ENCODE measurements at places on chromosomes 1 and 21.

GRCh38 chr1:147236959-147237791 lies 5.3 kb upstream of the CHD1L start:
- DNase-seq: no peak

DNA sequence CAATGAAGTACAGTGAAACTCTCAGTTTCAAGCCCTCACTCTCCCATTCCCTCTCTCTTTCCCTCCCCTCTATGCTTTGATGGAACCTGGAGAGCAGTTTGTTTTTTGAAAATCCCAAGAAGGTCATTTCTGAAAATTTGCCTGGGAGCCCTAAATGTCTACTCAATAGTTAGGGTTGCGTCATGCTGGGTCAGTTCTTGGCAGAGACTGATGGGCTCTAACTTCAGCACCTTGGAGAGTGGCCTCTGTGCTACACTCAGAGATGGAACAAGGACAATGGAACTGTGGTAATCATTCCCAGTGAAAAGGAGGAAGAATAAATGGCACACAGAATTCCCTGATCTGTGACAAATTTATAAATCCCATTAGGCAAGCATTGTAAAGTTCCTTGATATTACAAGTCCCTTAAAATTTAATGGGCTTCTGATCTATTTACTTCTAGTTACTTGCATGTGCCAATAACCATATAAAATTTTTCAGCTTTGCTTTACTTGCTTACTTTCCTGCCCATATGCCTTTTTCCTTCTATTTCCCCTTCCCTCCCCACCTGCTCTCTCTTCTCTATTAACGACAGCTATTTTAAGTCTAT lies 182.9 kb upstream of the KCND3 start:
- peak; percentile 57 for DNase-seq

GRCh38 chr1:147781056-147781471 lies 20.7 kb upstream of the GJA5 start:
- no peak for DNase-seq

DNA sequence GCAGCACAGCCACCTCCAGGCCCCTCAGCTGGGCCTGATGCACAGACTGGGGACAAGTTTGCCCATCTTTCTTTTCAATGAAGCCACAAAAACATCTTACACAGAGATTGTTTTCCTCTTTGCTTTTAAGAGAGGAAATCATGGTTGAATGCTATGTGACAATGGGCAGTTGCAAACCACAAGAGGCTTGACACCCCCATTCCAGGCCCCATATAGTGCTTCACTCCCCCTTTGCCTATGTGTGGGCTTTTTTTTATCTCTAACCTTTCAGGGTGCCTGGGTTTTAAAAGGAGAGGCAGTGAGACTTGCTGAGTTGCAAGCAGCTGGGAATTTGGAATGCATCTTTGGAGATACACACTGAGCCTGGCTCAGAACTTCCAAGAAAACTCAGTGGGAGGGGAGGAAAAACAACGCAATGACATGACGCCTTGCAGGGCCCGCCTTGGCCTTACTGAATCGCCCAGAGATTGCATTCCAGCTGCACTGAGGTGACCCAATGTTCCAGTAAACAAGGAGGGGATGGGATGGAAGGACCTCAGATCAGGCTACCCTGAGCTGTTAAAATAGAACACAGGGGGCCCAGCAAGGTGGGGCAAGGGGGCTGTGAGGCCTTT lies 145.2 kb upstream of the ZNF648 start:
- DNase-seq: no peak

DNA sequence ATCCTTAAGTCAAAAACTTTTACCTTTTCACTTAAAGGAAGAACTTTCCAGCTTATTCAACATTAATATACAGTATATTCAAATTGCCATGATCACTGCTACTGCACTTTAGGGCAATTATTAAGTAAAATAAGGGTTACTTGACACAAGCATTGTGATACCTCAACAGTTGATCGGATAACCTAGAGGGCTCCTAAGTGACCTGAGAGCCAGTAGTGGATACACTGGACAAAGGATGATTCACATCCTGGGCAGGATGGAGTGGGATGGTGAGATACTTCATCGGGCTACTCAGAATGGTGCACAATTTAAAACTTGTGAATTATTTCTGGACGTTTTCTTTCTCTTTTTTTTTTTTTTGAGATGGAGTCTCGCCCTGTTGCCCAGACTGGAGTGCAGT lies 54.5 kb upstream of the PPM1J start:
- no peak for DNase-seq

DNA sequence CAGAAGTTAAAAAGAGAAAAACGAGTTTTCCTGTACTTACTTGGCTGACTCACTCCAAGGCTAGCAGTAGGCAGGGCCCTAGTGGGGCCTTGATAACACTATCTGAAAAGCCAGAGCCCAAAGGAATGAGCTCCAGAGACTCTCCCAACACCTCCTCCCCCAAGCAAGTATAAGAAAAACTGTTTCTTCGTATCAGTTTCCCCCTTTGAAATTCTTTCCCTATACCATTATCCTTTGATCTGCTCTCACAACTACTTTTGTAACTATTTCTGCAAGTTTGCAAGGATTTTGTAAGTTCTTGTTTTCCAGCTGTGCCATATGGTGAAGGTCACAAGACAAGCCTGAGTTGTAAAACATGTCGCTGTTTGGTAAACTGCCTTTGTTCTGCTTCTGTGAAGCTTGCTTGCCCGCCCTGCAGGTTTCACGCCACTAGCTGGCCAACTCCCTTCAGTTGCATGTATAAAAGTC lies 36.5 kb upstream of the KCNJ15 start:
- peak; percentile 60 for DNase-seq

DNA sequence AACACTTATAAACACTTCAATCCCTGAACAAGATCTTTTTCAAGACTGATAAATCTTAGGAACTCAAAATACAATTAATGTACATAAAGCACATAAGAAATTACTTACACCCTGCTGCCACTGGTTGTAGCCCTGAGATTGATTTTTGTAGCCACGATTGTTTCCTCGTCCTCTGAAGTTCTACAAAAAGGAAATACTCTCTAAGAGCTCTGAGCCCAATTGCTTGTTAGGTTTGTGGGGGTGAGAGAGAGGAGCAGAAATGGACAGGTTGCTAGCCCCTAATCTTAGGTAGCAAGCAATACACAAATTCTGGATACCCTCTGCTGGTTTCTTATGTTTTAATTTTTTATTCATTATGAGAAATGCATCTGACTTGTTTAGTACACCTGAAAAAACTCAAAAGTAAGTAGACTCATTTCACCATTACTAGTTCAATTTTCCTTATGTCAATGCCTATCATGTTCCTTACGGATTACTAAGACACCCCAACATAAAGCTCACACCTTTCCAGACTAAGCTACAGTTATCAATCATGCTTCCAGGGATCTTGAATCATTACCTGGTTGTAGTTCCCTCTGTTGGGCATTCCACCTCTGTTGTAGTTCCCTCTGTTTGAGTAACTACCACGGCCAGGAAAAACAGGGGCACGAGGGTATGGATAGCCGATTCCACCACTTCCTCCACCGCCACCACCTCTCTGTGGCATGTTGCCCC lies 9.3 kb downstream of the HNRNPU start:
- no peak for DNase-seq

DNA sequence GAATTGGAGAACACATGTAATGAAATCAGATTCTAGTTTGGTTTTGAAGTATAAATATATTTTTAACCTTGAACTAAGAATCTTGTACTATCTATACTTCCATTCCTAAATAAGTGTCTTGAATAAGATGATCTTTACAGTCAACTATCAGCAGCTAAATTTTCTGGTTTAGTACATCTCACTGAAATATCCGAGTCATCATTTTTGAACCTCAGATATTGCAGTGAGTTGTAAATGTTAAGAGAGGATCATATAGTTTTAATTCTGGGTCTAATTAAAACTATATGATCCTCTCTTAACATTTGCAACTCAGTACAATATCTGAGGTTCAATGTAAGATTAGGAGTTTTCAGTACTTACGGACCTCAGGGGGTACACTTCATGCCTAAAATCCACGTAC lies 768.8 kb upstream of the ADAMTS5 start:
- DNase-seq: no peak

DNA sequence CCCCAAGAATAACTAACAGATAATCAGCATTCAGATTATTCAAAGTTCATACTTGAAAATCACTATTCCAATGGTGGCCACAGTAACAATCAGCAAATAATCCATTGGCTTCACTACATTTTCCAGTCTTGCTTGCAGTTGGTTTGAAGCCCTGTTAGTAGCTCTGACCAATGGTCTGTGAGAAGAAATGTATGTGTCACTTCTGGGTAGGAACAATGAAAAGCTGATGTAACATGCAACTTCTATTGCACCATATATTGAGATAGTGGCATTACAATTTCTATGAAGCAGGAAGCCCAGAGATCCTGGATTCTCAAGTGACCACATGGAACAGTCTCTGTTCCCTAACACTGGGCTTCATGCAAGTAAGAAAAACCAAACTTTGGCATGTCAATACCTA lies 250.9 kb upstream of the DAB1 start:
- DNase-seq: no peak

DNA sequence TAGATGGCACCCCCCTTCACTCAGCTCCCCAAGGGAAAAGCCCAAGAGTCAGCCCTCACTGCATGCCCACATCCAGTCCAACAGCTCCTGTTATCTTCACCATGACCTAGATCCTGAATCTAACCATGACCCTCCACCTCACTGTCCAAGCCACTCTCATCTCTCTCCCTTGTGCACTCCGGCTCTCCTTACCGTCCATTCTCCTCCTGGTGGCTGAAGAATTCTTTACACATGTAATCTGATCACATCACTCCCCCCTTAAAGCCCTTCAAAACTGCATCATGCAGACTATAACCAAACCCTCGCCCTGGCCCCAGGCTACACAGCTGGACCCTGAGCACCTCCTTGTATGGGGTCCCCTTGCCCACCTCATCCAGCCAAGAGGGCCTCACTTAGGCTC lies 14.0 kb upstream of the PAQR7 start:
- DNase-seq: no peak

DNA sequence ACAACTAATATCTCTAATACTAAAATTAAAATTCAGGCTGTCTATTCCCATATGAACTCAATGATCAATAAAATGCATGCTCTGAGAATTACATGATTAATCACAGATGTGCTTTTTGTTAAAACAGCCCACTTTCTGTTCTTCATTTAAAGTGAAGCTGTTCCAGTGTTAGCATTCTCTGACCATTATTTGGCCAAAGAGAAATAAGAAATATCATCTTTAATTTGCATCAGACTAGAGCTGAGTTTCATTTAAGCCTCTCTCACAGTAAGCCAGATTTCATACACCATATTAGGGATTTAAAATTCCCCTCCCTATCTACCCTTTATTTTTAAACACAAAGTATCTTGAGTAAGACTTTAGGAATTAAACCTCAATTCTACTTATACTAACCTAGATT lies 261.6 kb downstream of the TPR start:
- DNase-seq: no peak

DNA sequence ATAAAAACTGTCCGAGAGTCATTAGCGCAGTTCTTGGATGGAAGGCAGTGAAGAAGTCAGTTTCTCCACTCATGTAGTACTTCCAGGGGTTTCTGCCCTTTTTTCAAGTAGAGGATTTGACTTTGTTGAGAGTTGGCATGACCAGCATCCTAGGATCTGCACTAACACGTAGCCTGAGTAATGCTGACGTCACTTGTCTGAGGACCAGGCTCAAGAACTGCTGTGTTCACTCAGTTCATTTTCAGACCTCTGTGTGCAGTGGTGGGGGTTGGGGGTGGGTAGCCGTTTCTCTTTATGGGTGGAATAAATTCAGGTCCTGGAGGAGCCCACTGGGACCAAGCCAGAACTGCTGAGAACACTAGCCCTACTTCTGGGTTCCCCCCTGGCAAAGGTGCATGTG lies 53.3 kb downstream of the MRPS6 start:
- DNase-seq: no peak

DNA sequence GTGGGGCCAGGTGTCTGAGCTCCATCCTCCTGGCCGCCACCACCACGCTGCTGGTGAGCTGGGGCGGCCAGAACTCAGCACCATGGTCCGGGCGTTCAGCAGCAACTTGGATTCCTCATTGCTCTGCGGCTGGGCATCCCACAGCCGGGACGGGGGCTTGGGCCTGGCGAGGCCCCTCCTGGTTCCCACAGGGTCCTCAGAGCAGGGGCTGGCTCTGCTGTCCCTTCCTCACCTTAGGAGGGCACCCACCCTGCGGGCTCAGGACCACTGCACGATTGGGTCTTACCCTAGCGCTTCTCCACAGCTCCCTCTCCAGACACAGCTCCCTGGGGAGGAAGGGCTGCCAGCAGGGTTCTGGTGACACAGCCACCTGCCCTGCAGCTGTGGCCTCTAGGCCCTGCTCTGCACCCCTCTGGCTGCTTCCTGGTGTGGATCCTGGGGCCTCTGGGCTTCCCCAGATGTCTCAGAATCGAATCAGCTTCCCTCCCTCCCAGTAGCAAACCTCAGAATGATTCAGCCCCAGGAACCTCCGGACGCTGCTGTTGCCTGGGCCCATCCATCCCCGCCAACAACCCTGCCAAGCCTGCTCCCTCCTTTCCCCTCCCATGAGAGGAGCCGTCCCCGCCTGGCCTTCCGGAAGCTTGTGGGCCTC lies 25.0 kb downstream of the CRYAA start:
- DNase-seq: no peak

- DNase-seq: no peak
Measured at GRCh38 chr1:210688512-210689234, 360.0 kb downstream of the HHAT start.

DNA sequence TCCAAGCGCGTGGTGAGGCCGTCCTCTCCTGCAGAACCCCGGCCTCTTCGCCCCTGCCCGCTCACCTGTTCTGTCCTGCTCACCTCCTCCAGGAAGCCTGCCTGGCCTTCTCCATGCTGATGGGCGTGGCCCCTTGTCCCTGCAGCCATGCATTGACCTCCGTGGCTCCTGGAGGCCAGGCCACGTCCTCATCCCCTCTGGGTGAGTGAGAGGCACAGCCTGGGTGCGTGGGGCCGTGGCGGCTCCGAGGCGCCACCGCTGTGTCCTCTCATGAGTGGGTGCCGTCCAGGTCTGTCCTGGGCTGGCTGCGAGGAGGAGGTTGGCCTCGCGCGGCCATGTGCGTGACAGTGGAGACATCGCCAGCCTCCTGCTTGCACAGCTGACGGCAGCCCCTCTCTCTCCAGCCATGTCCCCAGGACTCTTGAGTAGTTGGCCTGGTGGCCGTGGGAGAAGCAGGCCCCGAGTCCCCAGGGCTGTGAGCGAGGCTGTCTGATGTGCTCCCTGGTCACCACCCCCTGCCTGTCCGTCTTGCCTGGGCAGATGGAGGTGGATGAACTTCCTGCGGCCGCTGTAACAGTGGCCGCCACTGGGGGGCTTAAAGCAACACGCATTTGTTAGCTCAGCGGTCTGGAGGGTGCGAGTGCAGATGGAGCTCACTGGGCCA lies 58.1 kb downstream of the PRKCZ start:
- DNase-seq: peak; percentile 25

DNA sequence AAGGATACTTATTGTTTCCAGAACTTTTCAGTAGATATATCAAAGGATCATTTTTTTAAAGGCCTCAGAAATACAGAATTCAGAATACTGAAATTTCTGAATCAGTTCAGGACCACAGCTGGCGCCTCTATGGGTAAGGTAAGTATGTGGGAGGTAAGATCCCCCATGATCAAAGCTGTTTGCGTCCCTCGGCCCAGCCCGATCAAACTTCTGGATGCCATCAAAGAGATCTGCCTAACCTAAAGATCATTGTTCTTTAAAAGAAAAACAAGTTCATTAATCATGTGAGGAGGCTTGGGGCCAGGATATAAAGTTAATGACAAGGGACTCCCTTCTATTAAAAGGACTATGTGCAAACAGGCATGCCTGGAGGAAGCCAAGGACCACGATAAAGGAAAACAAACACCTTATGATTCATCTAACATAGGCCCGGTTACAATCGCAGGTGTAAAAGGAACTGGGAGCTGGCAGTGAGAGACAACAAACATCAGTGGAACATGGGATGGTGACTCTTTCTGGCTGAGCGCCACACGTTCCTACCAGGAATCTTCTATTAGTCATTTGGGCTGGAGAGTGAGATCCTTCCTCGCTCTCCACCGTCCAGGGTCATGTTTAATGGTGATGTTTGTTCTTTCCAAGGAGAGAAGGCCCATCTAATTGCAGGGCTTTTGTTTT lies 2.8 kb upstream of the BACE2 start:
- DNase-seq: no peak

All from erythroblast (primary cell).